ENCODE measurements at places on chromosomes 6 and 20. TPM values are rescaled to one million over a fixed set of nuclear protein-coding genes. Genes with fewer than 3 reads are reported as not detected.

DNA sequence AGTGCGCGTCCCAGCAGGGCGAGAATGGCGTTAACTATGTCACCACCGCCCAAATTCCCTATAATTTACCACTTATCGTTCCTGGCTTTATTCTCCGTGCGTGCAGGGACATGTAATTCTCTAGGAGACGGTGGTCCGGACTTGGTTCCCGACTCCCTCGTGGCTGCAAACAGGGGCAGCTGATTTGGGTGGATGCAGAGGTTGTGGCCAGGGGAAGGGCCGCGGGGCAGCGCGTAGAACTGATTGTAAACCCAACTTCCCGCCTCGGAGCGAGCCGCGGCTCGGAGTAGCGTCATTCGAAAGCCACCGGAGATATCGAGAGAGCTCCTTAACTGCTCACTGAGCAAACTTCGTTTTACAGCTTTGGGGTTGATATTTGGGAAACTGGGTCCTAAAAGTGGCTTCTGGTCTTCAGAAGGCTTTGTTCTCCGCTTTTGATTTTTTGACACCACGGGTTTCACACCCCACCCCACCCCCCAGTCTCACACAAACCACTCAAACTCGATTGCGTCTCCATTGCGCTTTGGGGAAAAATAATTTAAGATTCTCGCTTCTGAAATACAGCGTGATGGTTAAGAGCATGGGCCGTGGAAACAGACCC is 17.5 kb upstream of the ZSCAN9 start:
- no peak overlapping the region for H3K27ac ChIP-seq
- peaks cover 4% of the 10 kb centered on the region for H3K36me3 ChIP-seq
- H3K4me1 ChIP-seq: peaks cover 26% of the 10 kb centered on the region
- DNase-seq: peak; percentile 57
- peaks cover 64% of the 10 kb centered on the region for H3K27me3 ChIP-seq

DNA sequence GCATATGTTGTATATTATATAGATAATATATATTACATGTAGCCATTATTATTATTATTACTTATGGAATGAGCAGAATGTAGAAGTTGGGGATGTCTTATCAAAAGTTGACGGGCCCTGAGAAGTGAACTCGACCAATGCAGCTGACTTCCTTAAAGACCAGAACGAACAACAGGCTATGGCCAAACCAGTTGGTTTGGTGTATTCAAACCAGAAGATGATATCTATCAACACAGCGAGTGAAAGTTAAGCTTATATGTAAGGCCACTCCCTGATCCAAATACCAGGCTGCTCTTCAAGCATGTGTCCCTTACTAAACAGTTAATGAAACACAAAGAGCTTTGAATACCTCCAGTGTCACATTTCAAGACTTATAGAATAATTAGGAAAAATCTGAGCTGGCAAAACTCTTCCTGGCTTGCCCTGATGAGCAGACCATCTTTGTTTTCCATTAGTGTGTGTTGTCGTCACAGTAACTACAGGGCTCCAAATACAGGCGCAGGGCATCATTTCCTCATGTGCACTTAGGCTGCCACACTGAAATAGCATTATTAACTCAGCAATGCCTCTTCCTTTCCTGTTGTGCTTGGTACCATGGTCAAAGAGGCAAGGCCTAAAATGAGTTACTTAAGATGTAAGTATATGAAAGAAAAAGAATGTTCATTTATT is 6.6 kb downstream of the FILIP1 start:
- H3K4me3 ChIP-seq: no peak overlapping the region
- DNase-seq: no peak
- H3K27me3 ChIP-seq: peaks cover 27% of the 10 kb centered on the region
- H3K4me1 ChIP-seq: no peaks in the 10 kb centered on the region

EPPIN gene
- total RNA-seq: not detected

HUS1B gene
- 0.42 TPM for total RNA-seq

GRCh38 chr6:125377621-125378020 is 75.9 kb upstream of the HDDC2 start:
- DNase-seq: no peak
- peaks cover 27% of the 10 kb centered on the region for H3K27me3 ChIP-seq
- no peak overlapping the region for H3K27ac ChIP-seq
- H3K4me3 ChIP-seq: no peak overlapping the region
- H3K36me3 ChIP-seq: no peaks in the 10 kb centered on the region

DNA sequence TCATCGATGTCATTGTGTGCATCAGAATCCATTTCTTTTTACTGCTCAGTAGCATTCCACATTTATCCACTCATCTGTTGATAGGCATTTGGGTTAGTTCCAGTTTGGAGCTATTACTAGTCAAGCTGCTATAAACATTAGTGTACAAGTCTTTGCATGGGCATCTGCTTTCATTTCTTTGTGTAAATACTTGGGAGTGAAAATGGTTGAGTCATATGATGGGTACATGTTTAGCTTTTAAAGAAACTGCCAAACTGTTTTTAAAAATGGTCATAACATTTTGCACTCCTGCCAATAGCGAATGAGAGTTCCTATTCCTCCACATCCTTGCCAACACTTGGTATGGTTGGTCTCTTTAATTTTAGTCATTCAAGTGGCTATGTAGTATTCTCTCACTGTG is 21.2 kb upstream of the SLC22A2 start:
- peaks cover 14% of the 10 kb centered on the region for H3K27me3 ChIP-seq
- H3K4me3 ChIP-seq: no peak overlapping the region
- no peaks in the 10 kb centered on the region for H3K4me1 ChIP-seq
- no peaks in the 10 kb centered on the region for H3K36me3 ChIP-seq

- no peak for DNase-seq
- H3K27ac ChIP-seq: no peak overlapping the region
- no peak overlapping the region for H3K4me3 ChIP-seq
- peaks cover 12% of the 10 kb centered on the region for H3K36me3 ChIP-seq
- H3K4me1 ChIP-seq: peaks cover 52% of the 10 kb centered on the region
These were observed 17.5 kb downstream of the PPARD start for GRCh38 chr6:35359744-35360348.

GRCh38 chr6:35945650-35946025 is 24.7 kb upstream of the SRPK1 start:
- DNase-seq: no peak
- H3K27me3 ChIP-seq: no peaks in the 10 kb centered on the region
- H3K27ac ChIP-seq: no peak overlapping the region
- no peak overlapping the region for H3K4me3 ChIP-seq
- no peaks in the 10 kb centered on the region for H3K4me1 ChIP-seq
- no peaks in the 10 kb centered on the region for H3K36me3 ChIP-seq

GRCh38 chr6:28206928-28207509 is 18.1 kb upstream of the ZSCAN9 start:
- peaks cover 4% of the 10 kb centered on the region for H3K36me3 ChIP-seq
- peak overlapping the region; percentile 66 for H3K4me3 ChIP-seq
- peaks cover 23% of the 10 kb centered on the region for H3K4me1 ChIP-seq
- H3K27ac ChIP-seq: no peak overlapping the region
- no peak for DNase-seq

- H3K27ac ChIP-seq: peak overlapping the region; percentile 97
- peaks cover 23% of the 10 kb centered on the region for H3K36me3 ChIP-seq
- H3K27me3 ChIP-seq: no peaks in the 10 kb centered on the region
- H3K4me3 ChIP-seq: peak overlapping the region; percentile 78
These were observed 2.1 kb upstream of the RBM38 start for GRCh38 chr20:57388953-57389694.

- H3K4me1 ChIP-seq: no peaks in the 10 kb centered on the region
- no peak overlapping the region for H3K4me3 ChIP-seq
- no peaks in the 10 kb centered on the region for H3K27me3 ChIP-seq
- DNase-seq: no peak
These were observed 40.8 kb upstream of the MDFI start for GRCh38 chr6:41597246-41598000.

DNA sequence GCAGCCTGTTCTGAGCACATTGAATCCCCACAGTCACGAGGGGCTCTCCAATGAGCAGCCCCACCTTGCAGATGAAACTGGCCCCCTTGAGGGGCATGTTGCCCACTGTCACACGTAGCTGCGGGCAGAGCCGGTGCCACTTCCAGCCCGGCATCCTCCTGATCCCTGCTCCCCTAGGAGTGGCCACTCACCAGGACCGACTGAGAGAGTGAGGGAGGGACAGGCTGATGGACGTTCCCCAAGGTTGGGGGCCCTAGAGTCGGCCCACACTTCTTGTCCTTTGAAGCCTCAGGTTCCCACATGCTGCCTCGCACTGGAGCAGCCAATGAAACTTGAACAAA is 10.5 kb downstream of the ENTPD6 start:
- H3K27me3 ChIP-seq: no peaks in the 10 kb centered on the region
- peaks cover 21% of the 10 kb centered on the region for H3K4me1 ChIP-seq
- H3K36me3 ChIP-seq: peaks cover 8% of the 10 kb centered on the region
- no peak for DNase-seq
- H3K4me3 ChIP-seq: no peak overlapping the region
- H3K27ac ChIP-seq: no peak overlapping the region

RPS21 gene
- total RNA-seq: 1,051 TPM

PDYN gene
- not detected for total RNA-seq

CYP39A1 gene
- total RNA-seq: not detected

ACTL10 gene
- total RNA-seq: 0.91 TPM

FAM83C gene
- total RNA-seq: not detected

- H3K27me3 ChIP-seq: no peaks in the 10 kb centered on the region
- peak; percentile 91 for DNase-seq
- H3K27ac ChIP-seq: peak overlapping the region; percentile 85
- H3K4me1 ChIP-seq: peaks cover 16% of the 10 kb centered on the region
These were observed 44.9 kb upstream of the ID1 start for GRCh38 chr20:31560094-31560745.

DNA sequence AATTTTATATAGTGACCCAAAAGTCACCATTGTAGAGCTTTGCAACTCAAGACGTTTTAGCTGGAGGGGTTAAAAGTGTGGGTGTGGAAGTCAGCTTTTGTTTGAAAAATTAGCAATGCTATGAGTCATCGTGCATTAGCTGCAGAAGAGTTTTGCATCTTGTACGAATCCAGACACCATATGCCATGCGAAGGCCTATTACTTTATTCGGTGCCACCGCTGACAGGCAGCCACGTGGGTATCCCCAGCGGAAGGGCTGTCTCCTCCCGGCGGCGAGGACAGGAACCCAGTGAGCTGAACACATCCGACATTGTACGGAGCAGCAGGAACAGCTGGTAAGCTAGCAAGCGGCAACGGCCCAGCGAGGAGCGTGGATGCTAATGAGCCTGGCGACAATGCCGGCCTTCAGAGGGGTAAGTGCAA is 84.4 kb downstream of the INSM1 start:
- peaks cover 34% of the 10 kb centered on the region for H3K36me3 ChIP-seq
- peak overlapping the region; percentile 71 for H3K27ac ChIP-seq
- H3K27me3 ChIP-seq: no peaks in the 10 kb centered on the region
- H3K4me1 ChIP-seq: peaks cover 46% of the 10 kb centered on the region
- H3K4me3 ChIP-seq: peak overlapping the region; percentile 78

DNA sequence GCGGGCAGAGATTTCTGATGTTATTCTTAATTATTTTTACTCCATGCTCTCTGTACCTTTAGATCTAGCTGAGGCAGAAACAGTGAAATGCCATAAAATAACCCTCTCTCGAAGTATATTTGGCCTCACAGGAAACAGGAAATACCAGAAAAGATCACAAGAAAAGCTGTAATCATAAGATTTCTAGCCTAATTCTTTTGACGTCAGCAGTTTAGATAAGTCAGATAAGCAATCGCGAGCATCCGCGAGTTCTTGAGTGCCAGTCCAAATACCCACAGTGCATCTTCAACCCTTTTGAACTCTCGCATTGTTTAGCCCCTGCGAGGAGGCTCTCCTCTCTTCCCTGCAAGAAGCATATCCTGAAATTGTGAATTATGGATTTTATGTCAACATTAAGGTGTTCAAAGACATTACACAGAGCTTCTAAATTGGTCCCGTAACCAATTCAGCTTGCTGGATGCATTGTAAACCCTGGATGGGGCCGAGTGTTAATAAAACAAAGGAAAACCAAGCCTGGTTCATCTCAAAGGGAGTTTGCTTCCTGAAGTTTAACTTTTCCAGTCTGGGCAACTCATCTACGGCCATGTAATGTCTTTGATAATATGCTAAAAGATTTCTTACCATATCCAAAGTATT is 198.9 kb downstream of the MTFR2 start:
- no peaks in the 10 kb centered on the region for H3K27me3 ChIP-seq
- H3K27ac ChIP-seq: peak overlapping the region; percentile 32
- peaks cover 16% of the 10 kb centered on the region for H3K4me1 ChIP-seq
- no peaks in the 10 kb centered on the region for H3K36me3 ChIP-seq

DNA sequence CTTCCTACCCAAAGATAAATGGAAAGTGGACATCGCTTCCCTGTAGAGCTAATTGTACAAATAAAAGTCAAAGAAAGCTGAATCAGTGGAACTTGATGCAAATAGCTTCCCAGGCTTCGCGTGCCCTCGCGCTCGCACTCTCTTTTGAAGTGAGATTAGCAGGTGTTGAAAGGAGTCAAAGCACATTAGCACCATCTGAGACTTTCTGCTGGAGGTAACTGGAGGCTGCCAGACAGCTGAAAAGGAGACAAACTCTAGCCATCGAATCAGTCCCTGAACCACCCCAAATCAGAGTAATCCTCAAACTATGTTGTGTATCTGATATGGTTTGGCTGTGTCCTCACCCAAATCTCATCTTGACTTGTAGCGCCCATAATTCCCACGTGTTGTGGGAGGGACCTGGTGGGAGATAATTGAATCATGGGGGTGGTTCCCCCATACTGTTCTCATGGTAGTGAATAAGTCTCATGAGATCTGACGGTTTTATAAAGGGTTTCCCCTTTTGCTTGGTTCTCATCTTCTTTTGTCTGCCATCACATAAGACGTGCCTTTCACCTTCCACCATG is 23.7 kb downstream of the SULF2 start:
- peaks cover 26% of the 10 kb centered on the region for H3K27me3 ChIP-seq
- no peak for DNase-seq
- no peaks in the 10 kb centered on the region for H3K4me1 ChIP-seq
- no peaks in the 10 kb centered on the region for H3K36me3 ChIP-seq
- no peak overlapping the region for H3K27ac ChIP-seq

- peaks cover 9% of the 10 kb centered on the region for H3K27me3 ChIP-seq
- H3K27ac ChIP-seq: no peak overlapping the region
- no peaks in the 10 kb centered on the region for H3K36me3 ChIP-seq
- no peak overlapping the region for H3K4me3 ChIP-seq
These were observed 258.3 kb downstream of the NFATC2 start for GRCh38 chr20:51284176-51284575.

Measured in activated CD4-positive, alpha-beta T cell treated with anti-CD3 and anti-CD28 coated beads for 36 hours (primary cell).